Adipocyte (in vitro differentiated cells): ENCODE measurements at places on chromosomes 6 and 20.

DNA sequence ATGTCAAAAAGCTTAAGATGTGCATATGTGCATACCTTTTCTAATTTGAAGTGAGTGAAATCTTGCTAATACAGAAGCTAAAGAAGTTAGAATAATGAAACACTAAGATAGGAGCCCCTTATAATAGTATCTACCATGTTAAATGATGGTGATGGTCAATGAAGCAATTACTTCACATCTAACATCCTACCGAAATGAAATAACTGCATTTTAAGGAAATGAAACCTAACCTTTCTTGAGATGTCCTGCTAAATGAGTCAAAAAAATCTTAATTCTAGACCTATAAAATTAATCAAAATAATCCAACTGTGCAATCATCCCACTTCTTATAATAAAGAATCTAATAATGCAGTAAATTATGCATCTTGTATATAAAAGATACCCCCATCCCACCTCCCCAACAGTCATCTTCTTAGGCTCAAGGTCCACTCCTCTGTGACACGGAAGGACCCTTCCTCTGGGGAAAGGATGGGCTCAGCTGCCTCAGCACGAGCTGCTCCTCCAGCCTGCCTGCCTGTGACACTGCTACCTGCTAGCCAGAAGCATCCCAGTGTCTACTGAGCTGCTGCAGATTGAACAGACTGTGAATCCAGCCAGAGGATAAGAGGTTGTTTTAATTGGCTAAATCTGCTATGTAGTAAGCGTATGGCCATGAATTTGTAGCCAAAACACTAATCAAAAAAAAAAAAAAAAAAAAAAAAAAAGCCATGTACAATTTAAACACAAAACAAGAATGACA, 129.6 kb upstream of the BEND3 start:
- DNase-seq, result no peak

DNA sequence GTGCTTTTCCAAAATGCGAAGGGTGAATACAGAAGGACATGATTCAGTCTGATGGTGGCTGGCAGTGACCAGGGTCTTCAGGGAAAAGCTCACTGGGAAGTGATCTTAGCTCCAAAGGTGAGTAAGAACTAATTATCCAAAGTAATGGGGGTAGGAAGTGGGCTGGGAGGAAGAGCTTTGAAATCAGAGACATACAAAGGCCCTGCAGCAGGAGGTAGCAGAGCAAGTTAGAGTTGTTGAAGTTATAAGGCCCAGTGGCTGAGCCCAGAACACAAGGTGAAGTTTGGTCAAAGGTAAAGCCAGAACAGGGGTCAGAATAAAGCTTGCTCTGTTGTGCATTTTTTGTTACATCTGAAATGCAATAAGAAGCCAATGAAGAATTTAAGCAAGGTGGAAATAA, 81.2 kb downstream of the PLCB1 start:
- DNase-seq, result no peak

DNA sequence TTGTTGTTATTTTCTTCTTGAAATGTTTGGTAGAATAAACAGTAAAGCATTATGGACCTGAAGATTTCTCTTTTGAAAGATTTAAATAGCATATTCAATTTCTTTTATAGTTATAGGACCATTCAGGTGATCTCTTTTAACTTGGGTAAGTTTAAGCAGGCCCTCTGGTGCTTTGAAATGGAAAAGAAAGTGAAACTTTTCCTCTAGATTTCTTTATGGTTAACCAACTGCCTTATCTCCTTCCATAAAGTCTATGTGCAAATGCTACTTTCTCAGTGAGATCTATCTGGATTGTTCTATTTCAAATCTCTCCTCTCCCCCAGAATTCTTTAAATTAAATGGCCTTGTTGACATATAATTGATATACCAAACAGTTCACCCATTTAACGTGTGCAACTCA, 54.0 kb downstream of the PHACTR2 start:
- DNase-seq, result no peak

DNA sequence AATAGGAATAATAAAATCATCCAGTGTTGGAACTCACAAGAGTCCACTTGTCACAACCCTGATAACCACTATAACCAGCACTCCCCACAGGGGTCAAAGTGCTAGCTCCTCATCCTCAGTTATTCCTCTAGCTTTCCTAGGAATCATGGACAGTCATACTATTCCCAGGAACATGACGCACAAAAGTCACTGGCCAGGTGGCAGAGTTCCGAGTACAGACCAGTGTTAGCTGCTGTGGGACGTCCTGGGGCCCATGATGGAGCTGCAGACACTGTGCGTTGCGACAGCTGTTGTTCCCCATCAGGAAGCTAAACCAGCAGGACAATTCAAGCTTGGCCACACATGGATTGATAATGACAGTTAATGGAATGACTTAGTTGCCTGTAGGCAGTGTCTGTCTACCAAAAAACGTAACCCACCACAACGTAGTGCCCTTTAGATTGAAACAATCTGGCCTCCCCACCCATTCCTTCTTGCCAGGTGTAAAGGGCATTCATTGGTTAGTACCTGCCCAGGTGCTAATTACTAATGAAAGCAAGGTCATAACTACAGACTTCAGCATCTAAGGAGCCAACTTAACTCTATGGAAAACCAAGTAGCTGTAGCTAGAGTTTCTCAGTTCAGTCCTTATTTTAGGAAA, 17.4 kb downstream of the EZR start:
- no peak for DNase-seq

DNA sequence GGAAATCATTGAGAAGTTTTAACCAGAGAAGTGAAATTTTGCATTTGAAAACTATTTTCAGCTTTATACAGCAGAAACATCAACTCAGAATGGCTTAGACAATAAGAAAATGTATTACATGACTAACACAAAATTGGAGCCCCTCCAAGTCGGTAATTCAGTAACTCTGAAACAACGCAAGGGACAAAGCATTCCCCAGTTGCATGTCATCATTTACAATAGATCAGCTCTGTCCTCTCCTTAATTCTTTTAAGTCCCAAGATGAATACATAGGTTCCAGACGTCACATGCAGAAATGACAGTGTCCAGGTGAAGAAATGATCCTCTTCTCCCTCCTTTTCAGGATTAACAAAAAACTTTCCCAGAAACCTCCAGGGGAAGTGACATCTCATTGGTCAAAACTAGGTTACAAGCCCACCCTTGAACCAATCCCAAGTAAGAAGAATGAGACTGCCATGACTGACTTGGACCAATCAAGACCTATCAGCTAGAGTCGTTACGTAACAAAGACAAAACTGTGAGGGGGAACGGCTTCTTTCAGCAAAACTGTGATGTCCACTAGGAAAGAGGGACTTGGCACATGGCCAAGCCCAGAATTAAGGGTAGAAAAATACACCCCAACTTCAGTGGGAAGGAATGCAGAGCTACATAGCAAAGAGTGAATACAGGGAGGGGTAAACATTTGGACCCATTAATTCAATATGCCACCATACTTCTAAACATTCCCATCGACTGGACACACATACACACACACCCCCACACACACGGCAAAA, 149.8 kb upstream of the PRND start:
- no peak for DNase-seq

DNA sequence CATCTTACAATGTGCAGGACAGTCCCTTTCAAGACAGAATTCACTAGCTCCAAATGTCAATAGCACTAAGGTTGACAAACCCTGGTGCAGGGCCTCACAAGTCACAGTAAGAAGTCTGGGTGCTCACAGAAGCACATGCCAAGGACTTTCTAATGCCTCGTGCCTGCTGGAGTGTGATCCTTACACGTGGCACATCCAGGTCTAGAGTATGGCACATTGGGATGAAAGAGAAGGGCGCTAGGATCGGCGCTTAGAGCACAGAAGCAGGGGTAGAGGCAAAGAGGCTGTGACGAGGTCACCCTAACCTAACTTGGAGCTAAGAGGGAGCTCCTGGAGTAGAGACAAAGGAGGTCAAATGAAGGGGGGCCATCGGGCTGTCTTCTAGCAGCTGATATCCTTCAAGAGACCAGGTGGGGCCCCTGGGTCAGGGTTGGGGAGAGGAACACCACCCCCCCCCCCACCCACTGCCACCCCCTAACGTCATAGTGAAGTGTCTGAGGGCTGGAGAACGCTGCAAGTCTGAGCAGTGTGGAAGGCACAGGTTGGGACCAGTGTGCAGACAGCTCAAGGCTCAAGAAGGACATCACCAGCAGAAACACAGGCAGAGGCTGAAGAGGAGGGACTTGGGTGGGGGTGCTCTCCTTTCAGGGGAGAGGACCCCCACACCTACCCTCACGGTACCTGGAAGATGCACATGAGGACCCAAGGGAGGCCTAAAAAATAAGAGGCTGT, 97.8 kb upstream of the MRPS10 start:
- DNase-seq, result no peak

DNA sequence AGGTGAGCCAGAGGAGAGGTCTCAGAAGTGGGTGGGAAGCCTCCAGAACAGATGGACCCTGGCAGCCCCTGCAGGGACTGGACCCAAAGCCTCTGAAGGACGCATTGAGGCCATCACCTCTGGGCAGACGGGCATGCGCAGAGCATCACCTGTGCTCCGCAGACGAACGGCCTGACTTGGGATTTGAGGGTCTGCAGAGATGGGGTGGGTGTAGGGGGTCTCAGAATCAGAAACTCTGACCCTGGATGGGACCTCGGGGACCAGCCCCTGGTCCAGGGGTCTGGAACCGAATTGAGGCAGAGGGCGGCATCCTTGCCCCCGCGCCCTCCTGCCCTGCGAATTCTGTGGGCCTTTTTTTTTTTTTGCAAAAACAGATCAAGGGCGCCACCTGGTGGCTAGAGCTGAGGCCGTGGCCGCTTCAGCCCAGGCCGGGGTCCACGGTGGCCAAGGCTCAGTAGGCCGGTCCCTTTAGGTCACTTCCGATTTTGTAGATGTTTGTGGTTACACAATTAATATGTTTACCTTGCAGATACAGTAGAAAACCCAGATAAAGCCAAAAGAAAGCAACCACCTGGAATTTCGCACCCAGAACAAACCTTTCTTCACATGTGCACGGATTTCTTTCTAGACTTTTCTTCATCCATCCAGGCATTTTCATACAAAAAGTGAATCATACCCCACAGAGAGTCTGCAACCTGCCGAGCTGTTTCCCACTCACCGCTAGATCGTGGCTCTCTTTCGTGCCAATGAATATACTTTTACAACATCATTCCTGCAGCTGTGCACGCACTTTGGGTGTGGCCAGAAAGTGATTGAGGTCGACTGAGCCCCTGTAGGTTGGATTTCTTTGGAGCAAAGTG, 25.9 kb downstream of the ZBP1 start:
- DNase-seq, result peak; percentile 70

- DNase-seq, result no peak
These were observed 8.0 kb upstream of the NPBWR2 start for GRCh38 chr20:64115171-64115911.

GRCh38 chr6:139253656-139254055, 38.1 kb downstream of the TXLNB start:
- DNase-seq, result no peak

GRCh38 chr6:20665290-20665689, 131.0 kb downstream of the CDKAL1 start:
- no peak for DNase-seq

DNA sequence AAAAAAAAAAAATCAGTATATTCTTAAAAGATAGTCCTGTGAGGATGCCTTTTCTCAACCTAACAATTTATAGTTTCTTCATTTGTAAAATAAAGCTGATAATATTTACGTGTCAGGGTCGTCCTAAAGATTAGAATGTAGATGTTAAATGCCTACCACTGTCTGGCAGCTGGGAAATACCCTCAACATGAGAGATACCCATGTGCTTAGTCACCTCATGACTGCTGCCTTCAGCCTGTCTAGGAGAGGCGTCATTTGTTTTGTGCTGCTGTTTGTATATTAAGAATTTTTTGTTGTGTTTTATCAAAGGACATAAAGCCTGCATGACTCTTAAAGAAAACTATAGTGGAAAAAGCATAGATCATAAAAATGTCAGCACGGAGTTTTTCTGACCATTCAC, 9.5 kb downstream of the FAM120B start:
- no peak for DNase-seq

- DNase-seq, result no peak
These were observed 182.7 kb upstream of the OLIG3 start for GRCh38 chr6:137676888-137677287.

DNA sequence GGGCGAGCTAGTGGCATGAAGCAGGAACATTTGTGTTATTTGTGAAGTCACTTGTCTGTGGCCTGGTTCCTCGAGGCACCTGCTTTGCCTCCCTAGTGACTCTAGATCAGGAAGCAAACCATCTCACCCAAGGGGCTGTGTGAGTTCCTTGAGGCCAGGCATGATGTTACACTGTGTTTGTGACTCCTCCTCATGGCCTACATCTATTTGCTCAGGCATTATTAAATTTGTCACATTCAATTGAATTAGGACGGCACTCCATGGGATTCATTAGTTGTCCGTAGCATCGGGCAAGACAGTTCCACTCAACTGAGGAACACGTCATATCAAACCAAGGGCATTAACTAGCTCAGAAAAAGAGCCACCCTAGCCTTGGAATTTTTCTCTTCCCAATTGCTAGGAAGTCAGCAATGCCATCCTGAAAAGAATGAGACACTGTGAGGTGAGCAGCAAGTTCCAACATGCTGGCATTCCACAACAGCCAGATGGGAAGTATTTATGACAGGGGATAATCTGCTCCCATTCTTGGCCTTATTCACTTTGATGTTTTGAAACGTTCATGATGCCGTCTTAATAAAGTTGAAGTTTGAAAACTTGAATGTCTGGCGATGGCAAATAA, 17.2 kb downstream of the TMEM200A start:
- DNase-seq, result no peak

DNA sequence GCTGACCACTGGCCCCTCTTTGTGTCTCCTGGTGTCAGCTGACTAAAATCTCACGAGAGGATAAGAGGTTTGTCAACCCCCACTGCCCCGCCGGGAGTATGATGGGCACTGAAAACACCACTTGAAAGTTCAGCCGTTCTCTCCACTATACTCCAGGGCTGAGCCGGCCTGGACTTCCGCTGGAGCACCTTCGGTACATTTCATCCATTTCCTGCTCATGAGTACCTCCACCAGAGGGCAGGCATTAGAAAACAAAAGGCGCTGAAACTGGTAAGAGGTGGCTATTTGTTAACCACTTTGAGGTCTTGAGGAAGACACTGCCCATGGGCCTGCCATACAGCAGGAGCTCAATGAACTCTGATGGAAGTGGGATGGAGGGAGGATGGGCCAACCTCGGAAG, 17.9 kb upstream of the ANKRD60 start:
- no peak for DNase-seq

DNA sequence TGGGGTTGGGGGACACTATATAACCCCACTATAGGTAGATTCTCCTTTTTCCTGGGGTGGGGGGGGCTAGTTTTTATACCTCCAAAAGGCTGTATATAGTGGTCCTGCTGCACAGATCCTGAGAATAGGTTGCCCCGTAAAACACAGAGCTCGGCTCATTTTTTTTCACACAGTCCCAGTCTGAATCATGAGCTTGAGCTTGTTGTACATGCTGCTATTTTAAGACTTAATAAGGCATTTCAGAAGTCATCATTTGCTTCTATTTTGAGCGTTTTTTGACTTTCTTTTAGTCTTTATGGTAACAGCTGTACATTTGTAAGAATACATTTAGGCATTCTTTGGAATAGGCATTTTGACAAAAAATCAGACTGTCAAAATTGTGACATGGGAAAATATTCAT, 30.5 kb downstream of the SLC9A8 start:
- DNase-seq, result no peak

- DNase-seq, result no peak
These were observed 33.2 kb downstream of the SCGN start for GRCh38 chr6:25685251-25685650.
